ENCODE measurements at places on chromosomes 7 and 10.
A peak's percentile ranks its signal among the peaks of the same experiment; 100 is the strongest.

DNA sequence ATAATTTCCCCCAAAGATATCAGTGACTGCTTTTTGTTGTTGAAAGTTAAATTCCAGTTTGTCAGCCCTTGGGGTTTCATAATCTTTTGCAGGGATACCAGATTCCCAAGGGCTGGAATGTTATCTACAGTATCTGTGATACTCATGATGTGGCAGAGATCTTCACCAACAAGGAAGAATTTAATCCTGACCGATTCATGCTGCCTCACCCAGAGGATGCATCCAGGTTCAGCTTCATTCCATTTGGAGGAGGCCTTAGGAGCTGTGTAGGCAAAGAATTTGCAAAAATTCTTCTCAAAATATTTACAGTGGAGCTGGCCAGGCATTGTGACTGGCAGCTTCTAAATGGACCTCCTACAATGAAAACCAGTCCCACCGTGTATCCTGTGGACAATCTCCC is 3.2 kb downstream of the CYP26A1 start:
- DNase-seq, result no peak

GRCh38 chr10:69107176-69107490 is 16.8 kb upstream of the VPS26A start:
- DNase-seq, result no peak

GRCh38 chr7:7136466-7137381 is 45.6 kb upstream of the C1GALT1 start:
- no peak for DNase-seq

DNA sequence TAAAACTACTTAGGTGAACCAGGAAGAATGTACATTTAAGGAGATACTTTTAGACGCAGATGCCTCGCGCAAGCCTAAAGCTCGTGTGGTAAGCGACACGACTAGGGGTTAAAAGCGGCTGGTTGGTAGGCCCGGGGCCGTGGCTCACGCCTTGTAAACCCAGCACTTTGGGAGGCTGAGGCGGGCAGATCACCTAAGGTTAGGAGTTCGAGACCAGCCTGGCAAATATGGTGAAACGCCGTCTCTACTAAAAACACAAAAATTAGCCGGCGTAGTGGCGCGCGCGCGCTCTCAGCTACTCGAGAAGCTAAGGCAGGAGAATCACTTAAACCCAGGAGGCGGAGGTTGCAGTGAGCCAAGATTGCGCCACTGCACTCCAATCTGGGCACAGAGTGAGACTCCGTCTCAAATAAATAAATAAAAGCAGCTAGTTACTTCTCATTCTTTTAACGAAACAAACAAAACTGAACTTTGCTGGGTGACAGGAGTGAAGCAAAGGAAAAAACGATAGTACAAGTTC is 879 bp downstream of the NUDT5 start:
- DNase-seq, result no peak

GRCh38 chr10:79241990-79242619 is 105.2 kb upstream of the PPIF start:
- DNase-seq, result peak; percentile 23

DNA sequence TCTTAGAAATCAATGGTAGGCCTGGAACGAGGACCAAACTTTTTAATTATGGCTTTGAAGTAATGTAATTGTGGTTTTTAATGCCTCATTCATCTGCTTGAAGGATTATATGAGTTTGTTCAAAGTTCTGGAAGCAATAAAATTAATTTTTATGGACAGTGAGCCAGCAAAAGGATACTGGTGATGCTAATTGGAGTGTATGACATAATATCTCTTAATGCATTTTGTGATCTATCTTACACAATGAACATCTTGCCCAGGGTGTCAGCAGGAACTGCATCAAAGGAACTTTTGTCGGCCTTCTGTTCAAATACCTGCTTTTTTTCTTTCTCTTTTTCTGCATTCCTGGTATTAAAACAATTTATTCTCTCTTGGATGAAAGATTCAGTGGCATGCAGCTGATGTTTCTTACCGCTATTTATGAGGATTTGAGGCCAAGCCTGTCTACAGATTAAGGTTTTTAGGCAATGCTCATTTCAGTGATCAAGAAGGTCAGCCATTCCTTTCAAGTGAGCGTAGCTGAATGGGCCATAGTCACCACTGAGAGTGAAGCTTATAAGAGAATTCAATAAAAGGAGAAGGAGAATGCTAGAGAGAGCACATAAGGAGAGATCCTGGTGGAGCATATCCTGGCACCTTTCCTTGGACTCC is 974.8 kb downstream of the SORCS3 start:
- DNase-seq, result no peak

DNA sequence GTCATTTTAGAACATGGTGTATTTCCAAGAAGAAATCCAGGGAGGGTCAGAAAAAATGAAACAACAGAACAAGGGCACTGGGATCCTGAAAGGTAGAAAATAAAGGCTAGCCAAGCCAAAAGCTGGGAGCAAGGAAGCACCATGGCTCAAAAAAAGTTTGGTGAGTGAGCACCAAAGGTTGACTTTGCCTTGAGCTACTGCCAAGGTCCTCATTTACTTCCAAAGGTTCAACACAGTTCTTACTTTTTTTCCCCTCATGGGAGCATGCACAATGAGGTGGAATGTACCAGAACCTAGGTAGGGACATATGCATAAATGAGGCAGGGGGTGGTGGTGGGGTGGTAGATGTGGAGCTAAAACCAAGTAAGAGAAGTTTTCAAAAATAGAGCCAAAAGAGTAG is 182.8 kb downstream of the CPEB3 start:
- no peak for DNase-seq

DNA sequence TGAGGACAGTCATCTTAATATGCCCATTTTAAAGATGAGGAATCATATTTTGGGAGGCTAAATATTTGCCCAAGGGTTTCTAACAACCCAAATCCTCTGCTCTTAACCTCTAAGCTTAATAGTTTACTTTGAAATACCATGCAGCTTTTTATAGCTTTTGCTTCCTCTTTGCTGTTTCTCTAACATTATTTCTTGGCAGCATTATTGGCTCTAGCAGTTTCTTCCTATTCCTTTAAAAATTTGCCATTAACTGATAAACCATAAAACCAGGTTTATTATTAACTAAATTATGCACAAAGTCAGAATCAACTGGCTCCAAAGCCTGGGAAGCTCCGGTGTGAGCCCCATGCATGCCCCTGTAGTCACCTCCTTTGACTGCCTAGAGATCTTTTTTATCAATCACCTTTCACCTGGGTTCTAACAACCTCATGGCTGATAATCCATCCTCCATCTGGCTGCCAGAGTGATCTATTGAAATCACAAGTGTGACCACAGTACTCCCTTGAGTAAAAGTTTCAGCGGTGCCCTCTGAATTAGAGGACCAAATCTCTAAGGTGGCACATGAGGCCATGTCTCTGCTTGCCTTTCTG is 62.4 kb downstream of the ITGB8 start:
- DNase-seq, result no peak

DNA sequence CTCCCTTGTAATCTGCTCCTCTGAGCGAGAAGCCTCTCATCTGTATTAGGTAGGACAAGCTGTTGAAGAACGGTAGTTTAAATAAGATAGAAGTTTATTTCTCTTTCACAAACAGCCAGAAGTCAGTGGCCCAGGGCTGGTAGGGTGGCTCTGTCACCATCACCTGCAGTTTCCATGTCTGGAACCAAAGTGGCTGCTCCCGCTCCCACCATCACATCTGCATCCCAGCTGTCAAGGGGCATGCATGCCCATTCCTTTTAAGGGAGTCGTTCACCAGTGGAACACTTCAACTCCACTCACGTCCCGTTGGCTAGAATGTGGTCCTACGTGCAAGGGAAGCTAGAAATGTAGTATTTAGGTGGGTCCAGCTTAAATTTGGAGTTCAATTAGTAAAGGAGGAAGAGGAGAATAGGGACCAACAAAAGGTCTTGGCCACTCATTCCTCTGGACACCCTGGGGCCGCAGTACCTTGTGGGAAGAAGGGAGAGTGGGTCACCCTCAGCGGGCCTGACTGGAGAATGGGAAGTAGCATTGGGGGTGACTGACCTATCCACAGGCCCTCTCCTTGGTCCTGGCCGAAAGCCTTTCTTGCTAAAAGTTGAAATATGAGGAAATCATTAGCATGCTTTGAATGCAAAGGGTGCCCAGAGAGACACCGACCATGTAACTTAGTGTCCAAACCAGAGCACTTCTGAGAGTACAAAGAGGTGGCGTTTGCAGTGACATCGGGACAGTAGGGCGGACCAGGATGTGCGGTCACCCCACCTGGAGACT is 48.0 kb downstream of the ELFN1 start:
- DNase-seq, result no peak

GRCh38 chr10:12512332-12513002 is 163.1 kb downstream of the CAMK1D start:
- no peak for DNase-seq

DNA sequence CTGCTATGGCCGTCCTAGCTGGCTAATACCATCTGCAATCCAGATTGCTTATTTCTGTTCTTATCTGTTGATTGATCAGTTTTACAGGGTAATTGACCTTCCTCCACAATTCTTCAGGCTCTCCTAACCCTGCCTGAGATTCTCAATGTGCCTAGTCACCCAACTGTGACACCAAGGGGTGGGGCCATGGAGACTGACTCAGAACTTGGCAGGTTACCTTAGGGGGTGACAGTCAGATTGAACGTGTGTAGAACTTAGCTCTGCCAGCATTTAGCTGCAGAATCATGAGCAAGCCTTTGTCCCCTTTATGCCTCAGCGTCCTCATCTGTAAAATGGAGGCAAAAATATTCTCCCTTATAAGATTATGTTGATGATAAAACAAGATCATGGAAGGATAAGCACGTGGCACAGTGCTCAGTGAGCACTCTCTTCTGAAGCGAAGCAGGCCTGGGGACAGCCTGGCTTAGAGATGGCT is 19.1 kb upstream of the LEP start:
- DNase-seq, result no peak

GRCh38 chr7:141430455-141431139 is 120.6 kb upstream of the AGK start:
- DNase-seq, result no peak

DNA sequence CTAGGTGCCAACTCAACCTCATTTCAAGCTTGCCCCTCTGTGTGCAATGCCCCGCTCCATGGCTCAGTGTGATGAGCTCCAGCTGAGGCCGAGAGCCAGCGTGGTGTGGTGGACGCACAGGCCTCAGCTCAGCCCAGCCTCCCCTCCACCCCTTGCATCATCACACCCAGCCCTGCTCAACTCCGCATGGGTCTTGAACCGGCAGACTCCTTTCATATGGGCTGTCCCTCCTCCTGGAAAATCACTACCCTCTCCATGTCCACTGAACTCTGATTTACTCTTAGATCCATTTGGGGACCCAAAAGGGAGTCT is 16.6 kb upstream of the SLC18A3 start:
- DNase-seq, result no peak

- DNase-seq, result no peak
Measured at GRCh38 chr7:143012409-143012808, 14.5 kb downstream of the OR9A2 start.

DNA sequence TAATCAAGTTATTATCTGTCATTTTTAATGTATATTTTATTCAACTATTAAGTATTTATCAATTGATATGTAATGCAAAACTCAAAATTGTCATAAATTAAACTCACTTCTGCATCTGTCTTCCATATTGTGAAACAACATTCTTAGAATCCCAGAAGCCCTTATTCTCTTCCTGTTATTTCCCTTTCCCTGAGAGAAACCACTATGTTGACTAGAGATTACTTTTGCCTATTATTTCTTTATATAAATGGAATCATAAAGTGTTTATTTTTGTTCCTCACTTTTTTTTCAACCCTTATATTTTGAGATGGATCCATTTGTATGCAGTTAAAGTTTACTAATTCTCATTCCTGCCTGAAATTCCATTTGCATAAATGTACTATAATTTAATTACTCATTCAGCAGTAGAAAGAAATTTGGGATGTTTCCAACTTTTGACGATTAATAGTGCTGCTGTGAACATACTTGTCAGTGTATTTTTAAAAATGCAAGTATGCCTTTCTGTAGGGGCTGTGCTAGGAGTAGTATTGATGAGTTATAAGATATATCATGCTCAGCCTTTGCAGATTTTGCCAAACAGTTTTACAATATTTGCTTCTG is 211.2 kb downstream of the SEMA3D start:
- DNase-seq, result no peak

- no peak for DNase-seq
Measured at GRCh38 chr7:108308276-108308675, 148.0 kb downstream of the NRCAM start.

GRCh38 chr7:99094401-99094800 is 49.5 kb downstream of the SMURF1 start:
- no peak for DNase-seq

DNA sequence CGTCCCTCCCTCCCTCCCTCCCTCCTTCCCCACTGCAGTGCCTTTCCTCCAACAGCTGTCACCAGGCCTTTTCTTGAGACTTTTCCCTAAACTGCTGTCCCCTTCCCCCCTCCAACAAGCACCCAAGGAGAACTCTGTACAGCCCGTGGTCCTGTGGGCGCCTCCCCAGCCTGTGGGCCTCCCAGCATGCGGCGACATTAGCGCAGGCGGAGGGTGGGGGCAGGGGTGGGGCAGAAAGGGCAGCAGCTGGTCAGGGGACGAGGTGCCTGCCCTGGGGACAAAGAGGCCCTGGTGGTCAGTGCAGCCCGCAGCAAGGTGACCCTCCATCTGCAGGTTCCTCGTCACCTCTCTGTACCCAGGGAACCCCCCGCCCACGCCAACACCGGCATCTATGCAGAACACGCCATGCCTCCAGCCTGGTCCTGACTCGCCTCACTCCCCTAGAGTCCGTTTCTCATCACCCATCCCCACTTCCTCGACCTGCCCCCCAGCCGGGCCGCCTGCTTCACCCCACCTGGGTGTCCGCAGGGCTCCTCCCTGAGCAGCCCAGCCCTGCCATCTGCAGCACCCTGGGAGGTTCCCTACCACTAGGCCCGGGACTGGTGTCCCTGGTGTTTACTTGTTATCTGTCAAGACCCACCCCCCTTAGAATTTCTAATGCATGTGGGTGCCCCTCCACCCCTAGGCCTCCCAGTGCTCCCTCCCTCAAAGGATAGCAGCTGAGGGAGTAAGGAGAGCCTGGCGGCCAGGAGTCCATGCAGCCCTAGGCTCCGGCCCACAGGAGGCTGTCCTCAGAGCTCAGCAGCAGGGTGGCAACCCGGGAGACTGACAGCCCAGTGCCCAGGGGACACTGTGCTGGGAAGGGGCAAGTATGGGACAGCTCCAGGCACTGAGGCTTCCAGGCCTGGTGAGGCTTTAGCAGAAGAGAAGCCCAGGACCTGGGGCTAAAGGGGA is 147.8 kb downstream of the ARHGAP22 start:
- DNase-seq, result no peak

DNA sequence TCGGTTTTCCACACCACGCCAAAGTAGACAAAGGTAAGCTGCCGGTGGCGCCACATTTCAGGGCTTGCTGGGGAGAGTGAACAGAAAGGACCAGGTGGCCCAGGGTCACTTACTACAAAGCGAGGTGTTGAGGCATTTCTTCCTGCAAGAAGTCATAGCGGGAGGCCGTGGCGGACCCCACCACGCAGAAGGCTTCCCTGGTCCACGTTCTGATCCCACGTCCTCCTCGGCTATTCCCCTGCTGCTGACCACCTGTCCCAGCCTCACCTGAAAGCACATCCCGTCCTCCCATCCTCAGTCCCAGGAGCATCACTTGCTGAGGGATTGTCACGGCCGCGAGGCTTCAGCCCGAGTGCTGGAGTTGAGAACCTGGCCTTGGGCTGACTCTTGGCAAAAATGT is 139.2 kb downstream of the DYNC2I1 start:
- no peak for DNase-seq

GRCh38 chr10:106957823-106958588 is 206.5 kb downstream of the SORCS1 start:
- DNase-seq, result no peak
